ENCODE measurements at places on chromosomes 6 and 20. TPM values are rescaled to one million over a fixed set of nuclear protein-coding genes. Genes with fewer than 3 reads are reported as not detected.

The ZNF343 gene
- total RNA-seq: 11.5 TPM

The NOX3 gene
- total RNA-seq: not detected

The ADGRF1 gene
- not detected for total RNA-seq

The BPIFA2 gene
- total RNA-seq: not detected

The DYNLT1 gene
- total RNA-seq: 118 TPM

The POM121L2 gene
- not detected for total RNA-seq

The EDN3 gene
- total RNA-seq: not detected

The COL10A1 gene
- not detected for total RNA-seq

The HLA-DOA gene
- total RNA-seq: 8.2 TPM

The ADGRF4 gene
- not detected for total RNA-seq

The SLC22A2 gene
- total RNA-seq: not detected

Measured in uterus (tissue), 4 donors.